ENCODE measurements at places on chromosomes 13 and 19.
A peak's percentile ranks its signal among the peaks of the same experiment; 100 is the strongest.

DNA sequence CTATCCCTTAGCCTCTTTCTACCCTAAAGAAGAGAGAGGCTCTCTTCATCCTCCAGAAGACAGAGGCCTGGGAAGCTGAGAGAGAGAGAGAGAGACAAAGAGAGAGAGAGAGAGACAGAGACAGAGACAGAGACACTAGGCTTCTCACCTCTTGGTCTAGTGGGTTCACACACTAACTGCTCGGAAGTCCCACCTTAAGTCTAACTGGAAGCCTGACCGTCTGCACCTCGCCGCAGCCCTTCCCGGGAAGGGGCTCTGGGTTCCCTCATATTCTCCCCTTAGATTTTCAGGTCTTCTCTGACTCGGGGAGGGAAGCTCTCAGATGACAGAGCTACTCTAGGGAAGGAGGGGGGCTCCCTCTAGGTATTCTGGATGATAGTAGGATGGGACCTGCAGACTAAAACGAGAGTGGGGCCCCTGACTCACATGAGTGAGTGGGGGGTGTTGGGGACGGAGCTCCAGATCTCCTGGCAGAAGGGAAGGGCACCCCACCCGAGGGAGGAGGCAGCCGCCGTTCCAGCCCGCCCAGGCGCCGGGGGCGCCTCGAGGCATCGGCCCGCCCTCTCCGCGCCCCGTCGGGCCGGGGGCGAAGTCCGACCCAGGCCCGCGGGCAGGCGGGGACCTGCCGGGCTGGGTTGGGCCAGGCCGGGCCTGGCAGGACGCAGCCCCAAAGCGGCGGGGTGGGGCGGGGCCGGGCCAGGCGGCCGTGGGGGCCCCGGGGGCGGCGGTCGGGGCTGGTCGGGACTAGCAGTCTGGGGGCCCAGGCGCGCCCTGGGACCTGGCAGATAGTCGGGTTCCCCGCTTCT is 2.0 kb upstream of the JUNB start:
- peak; percentile 76 for DNase-seq

GRCh38 chr19:48970923-48971395 is 5.8 kb downstream of the FTL start:
- DNase-seq = peak; percentile 94

- peak; percentile 83 for DNase-seq
Observed at GRCh38 chr13:89066868-89067466, 1395.8 kb downstream of the SLITRK5 start.

DNA sequence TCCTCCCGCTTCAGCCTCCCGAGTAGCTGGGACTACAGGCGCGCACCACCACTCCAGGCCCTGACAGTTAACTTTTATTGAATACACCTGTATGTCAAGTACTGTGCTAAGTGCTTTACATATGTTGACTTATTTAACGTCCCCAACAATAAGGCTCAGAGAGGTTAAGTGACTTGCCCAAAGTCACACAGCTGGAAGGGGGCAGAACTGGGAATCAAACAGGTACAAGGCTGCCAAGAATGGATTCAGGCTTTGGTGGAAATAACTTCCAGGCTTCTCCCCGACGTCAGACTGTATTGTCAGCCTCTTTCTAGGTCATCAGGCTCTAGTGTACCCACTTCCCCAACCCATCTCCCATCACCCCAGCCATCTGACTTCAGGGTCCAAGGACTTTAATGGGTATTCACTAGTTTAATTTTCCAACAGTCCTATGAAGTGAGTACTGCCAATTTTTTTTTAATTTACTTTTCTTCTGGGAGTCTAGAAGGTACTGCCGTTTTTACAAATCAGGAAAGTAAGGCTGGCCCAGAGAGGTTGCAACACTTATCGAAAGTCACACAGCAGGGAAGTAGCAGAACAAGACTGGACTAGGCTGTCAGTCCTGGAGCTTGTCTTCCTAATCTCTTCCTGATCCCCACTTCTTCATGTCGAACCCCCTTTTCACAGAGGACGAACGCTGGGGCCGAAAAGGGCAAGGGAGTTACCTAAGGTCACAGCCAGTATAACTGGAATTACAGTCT is 4.9 kb upstream of the CKM start:
- DNase-seq = no peak

GRCh38 chr13:46341112-46341711 is 45.8 kb downstream of the RUBCNL start:
- DNase-seq = no peak

GRCh38 chr13:77532983-77533382 is 2.5 kb upstream of the SCEL start:
- no peak for DNase-seq

GRCh38 chr13:113129480-113129879 is 6.9 kb downstream of the F10 start:
- no peak for DNase-seq

- no peak for DNase-seq
Observed at GRCh38 chr13:36787181-36787580, 31.8 kb upstream of the RFXAP start.

DNA sequence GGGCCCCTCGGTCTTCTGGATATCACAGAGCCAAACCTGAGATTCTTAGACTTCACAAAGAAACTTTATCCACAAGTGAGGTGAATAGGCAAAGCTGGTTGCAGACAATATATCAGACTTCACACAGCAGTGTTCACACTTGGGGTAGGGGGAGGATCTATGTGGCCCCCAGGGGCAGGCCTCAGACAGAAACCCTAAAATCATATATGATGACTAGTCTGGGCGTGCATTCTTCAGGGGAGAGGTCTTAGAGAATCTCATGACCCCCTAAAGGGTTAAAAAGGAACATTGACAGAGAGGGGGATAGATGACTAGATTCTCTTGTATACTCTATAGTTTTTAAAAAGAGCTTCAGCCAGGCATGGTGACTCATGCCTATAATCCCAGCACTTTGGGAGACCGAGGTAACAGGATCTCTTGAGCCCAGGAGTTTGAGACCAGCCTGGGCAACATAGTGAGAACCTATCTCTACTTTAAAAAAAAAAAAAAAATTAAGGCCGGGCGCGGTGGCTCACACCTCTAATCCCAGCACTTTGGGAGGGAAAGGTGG is 2.8 kb downstream of the TYROBP start:
- DNase-seq = no peak

DNA sequence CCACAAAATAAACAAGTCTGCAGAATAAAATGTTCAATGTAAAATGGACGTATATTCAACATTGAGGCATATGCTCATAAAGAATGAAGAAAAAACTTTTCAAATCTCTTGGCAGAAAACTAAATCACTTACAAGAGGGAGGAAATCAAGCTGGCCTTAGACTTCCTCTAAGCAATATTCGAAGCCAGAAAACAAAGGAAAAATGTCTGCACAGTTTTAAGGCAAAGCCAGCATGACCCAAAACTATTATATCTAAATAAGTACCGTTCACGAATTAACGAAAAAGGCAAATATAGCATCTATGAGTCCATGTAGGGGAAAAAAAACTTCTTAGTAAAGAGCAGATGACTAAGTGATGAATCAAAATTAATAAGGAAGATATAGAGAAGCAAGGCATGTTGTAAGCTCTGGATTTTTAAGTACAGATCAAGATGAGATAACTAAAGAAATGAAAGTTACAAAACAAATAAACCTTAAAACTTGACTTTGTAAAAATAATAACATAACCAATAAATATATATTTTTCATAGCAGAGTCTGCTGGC is 101.3 kb downstream of the KCNRG start:
- DNase-seq = no peak

GRCh38 chr13:110301083-110301482 is 5.9 kb downstream of the COL4A1 start:
- no peak for DNase-seq

DNA sequence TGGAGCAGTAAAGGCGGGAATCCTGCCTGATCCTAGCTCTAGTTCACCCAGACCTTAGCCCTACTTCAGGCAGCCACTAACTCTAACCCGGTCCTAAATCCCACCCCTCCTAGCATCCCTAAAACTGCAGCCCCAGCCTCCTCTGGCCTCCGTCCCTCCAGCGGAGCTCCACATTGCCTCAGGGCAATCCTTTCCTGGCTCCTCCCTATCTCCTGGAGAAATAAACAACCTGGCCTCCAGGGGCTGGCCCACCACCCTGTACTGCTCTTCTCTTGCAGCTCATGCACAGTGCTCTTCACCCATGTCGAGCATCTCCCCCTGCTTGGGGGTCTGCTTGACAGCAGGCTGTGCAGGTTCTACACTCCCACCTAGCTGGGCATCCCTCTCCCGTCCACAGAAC is 6.7 kb downstream of the POU2F2 start:
- no peak for DNase-seq

- no peak for DNase-seq
Observed at GRCh38 chr19:34128558-34129250, 43.6 kb upstream of the LSM14A start.

DNA sequence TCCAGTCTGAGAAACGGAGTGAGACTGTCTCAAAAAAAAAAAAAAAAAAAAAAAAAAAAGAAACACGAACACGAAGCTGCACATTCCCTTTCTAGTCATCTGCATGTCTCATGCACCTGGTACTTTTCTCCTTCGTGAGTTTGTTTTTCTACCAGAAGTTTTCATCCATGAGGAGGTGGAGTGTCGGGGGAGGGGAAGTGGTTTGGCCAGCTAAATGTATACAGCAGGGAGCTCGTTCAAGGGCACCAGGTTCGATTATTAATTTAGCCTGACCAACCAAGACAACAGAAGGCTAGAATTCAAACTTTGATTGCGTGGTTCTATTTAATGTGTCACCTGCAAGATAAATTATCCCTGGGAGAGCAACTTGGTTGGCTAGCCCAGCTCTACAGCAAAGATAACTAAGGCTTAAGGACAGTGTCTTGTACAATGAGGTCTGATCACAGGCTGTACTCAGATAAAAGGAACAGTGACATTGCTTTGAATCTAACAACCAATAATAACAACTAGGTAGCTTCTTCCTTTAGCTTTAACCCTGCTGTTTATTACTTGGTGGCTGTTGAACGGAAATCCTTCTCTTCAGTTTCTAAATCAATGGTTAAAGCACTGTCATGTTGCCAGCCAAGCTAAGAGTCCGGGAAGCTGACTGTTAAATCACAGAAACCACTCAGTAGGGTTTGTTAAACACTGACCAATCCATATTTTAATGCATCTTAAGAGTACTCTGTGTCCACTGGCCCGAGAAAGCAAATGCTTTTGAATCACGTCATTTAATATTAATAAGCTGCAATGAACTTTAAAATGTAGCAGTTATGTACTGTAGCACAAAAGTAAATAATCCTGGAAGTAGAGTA is 98.4 kb upstream of the STARD13 start:
- DNase-seq = no peak

GRCh38 chr19:57241176-57241575 is 744 bp downstream of the ZNF805 start:
- DNase-seq = peak; percentile 6

- DNase-seq = no peak
Observed at GRCh38 chr19:2237869-2238153, 1.2 kb downstream of the SF3A2 start.

- peak; percentile 93 for DNase-seq
Observed at GRCh38 chr19:46661735-46662592, 982 bp upstream of the DACT3 start.

GRCh38 chr19:18712981-18713380 is 29.5 kb downstream of the CRTC1 start:
- no peak for DNase-seq

GRCh38 chr13:66840621-66841020 is 389.5 kb downstream of the PCDH9 start:
- DNase-seq = no peak

DNA sequence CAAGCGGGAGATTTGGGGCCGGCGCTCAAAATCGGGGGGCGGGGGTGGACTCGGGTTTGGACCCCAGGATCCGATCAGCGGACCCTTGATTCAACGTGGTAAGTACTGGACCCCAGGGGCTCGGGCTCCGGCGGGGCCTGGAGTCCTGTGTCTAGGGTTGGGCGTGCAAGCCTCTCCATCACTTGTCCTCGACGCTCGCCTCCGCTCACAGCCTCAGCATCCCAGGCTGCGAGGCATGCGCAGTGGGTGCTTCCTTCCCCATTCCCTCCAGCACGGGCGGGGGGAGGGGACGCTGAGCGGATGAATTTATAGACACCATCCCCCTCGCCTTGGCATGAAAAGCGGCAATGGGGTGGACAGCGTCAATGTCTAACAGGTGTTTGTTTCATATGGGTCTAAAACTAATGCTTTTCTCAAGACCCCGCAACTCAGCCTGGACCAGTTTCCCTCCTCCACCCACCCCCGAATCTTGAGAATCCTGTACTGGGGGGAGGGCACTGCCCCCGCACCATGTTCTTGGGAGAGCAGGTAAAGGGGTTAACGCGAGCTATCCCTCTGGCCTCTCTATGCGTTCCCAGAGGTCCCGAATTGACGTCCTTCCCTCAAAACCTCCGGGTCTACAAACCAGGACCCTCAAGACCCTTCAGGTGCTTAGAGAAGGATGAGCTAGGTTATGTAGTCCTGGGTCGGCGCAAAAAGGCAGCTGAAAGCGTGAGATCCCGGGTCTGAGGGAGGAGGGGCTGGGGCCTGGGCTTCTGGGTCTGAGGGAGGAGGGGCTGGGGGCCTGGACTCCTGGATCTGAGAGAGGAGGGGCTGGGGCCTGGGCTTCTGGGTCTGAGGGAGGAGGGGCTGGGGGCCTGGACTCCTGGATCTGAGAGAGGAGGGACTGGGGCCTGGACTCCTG is 579 bp downstream of the CPT1C start:
- peak; percentile 96 for DNase-seq

DNA sequence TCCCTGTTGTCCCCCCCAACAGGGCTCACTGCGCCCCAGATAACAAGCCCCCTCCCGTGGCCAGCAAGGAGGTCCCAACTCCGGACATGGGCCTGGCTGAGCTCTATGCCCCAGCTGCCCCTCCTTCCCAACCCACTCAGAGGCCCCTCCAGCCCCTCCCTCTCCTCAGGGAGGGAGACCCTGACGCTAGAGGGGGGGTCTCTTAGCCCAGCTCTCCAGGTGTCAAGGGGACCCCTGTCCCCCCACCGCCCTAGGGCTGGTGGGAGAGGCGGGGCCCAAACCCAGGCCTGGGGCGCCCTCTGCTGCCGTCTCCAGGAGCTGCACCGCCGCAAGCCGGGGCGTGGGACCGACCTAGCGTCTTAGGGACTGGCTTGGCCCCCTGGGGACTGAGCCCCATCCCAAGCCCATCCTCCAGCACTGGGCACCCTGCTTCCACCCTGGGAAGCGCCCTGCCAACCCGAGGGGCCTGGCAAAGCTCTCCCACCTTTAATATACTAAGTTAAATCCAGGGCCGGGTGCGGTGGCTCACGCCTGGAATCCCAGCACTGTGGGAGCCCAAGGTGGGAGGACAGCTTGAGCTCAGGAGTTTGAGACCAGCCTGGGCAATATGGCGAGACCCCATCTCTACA is 1.4 kb downstream of the GRIN3B start:
- DNase-seq = peak; percentile 61

GRCh38 chr13:66759919-66760318 is 470.2 kb downstream of the PCDH9 start:
- no peak for DNase-seq

DNA sequence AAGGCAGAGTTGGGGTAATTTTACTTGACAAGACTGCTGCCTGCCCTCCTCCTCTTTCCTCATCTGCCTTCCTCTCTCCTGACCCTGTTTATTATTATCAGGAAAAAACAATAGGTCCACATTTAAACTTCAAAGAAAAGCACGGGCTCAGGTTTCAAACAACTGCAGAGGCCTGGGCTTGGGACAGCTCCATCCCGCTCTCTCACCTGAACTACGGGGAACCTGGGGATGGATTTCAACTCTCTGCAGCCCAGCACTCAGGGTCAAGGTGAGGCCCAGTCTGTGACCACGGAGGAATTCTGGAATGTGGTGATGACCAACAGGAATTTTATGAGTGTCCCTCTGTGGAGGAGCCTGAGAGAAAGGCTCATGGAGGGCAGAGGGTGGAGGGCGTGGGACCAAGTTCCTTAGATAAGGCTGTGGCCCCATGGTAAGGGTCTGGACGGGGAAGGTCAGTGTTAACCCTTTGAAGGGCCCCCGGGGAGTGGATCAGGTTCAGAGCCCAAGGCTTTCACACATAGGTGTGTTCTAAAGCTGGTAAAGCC is 220.8 kb upstream of the MAB21L1 start:
- no peak for DNase-seq

- DNase-seq = no peak
Observed at GRCh38 chr13:98564204-98564603, 12.7 kb downstream of the STK24 start.

Measured in NCI-H82 (cell line).